ENCODE measurements at places on chromosomes 4 and X.

DNA sequence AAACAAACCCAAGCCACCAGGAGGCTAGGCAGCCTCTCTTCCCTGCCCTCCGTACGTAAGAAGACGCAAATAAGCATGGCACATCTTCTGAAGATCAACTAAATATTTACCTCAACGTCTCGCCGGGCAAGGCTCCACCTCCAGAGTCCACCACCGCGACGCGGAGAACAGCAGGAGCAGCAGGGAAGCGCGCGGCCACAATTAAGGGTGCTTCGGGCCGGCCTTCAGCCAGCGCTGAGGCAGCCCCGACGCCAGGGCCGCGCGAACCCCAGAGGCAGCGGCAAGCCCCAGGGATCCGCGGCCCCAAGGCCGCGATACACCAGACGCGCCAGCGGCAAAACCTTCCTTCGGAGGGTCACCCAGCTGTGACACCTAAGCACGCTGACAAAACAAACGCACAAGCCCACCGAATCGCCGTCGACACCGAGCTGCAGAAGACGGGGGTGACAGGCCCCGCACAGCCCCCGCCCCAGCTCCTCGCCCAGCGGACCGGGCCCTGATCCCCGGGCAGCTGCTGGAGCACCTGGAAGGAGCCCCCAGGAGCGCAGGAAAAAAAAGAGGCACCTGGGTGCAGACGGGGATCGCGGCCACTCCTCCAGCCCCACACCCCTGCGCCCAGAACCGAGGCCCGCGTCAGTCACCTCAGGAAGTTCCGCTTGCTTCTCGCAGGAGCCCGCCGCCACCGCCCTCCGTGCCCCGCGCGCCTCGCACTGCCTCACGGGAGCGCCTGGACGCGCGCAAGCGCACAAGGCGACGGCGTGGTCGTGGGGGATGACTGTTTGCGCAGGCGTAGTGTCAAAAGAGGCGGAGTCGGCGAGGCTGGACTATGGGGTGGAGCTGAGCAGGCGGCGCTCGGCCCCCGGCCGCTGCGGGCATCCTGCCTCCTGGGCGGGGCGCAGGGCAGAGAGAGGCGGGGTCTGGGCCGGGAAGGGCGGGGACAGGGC is at the start of the genes HAUS3 and POLN:
HAUS3 (minus strand) TSS at position 712 of the 944 bp plus-strand sequence. CDS start 1,175 bp downstream, outside the sequence.
POLN (minus strand) TSS at position 712 of the 944 bp plus-strand sequence. CDS start 12,890 bp downstream, outside the sequence.
- DNase-seq: peak; percentile 100

DNA sequence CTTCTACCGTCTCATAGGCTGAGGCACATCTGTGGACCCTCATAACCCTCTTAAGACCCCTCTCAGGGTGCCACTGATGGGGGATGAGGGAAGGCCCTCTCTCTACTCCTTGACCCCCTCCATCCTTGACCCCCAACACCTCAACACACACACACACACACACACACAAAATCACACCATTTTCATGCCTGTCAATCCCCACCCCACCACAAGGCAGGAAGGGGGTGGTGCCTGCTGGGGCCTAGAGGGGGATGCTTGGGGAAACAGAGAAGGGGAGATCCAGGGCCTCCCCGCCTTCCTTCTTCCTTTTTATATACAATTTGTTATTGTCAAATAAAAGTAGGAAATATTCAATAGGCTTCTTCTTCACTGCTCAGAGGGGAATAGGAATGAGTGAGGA is 1.2 kb upstream of the EBP start:
- DNase-seq: no peak

DNA sequence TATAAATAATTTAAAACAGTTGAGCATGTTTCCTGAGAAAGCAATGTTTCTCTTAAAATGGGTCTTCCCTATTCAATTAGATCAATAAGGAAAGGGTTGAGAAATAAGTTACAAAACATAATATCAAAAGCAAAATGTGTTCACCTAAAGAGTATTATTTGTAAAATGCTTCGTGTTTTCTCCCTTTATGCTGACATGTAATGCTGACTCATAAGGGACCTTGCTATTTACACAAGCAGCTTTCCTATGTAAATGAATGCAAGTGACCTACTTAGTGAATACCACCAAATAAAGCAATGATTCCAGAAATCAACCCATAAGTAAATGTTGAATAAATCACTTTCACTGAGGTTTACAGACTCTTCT is 91.5 kb downstream of the ELOVL6 start:
- DNase-seq: peak; percentile 13

- DNase-seq: no peak
These were observed 704.8 kb upstream of the TENM3 start for GRCh38 chr4:181538431-181538830.

- no peak for DNase-seq
These were observed 79.3 kb upstream of the BCOR start for GRCh38 chrX:40177117-40177430.

DNA sequence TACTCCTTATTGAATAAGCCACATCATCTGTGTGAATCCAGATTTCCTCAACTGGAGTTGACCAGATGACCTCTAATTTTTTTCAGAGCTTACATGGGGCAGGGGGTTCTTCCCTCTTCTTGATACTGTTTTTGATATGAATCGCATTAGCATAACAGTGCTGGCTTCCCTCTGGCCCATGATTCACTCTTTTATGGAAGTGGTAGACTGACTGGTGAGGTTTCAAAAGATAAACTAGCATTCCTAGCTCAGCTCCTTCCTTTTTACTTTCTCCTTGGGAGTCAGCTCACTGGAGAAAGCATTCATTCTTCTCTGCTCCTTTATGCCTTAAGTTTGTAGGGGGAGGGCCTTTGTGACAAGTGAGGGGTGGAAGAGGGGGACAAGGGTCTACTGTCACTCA is 161.0 kb upstream of the FGF13 start:
- DNase-seq: no peak

DNA sequence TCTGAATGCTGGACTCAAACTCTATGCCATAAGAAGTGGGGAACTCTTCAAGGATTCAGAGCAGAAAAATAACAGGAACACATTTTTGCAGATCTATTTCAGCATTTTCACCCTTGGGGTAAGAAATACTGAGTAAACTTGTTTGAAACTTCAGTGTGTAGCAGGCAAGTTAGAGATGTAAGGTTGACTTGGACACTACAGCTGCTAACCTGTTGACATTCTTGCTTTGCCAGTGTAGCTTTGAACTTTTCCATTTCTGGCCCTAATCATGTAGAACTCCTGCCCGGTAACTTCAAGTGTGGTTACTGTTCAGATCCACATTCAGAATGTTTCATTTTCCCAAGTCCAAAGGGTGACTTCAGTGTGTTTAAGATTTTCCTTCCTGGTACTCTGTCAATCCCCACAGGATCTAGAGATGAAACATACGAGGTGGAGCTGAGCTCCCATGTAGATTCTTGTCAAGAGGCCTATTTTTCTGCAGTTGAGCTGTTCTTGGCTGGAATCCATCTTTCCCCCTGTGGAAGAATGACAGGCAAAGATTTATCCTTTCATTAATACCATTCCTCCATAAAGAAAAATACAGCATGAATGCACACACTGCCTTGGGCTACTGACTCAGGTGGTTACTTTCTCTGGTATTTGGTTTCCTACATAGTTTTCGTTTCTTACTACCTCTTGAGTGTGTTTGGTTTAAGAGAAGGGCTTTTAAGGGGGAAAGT is 34.1 kb downstream of the FHDC1 start:
- no peak for DNase-seq

DNA sequence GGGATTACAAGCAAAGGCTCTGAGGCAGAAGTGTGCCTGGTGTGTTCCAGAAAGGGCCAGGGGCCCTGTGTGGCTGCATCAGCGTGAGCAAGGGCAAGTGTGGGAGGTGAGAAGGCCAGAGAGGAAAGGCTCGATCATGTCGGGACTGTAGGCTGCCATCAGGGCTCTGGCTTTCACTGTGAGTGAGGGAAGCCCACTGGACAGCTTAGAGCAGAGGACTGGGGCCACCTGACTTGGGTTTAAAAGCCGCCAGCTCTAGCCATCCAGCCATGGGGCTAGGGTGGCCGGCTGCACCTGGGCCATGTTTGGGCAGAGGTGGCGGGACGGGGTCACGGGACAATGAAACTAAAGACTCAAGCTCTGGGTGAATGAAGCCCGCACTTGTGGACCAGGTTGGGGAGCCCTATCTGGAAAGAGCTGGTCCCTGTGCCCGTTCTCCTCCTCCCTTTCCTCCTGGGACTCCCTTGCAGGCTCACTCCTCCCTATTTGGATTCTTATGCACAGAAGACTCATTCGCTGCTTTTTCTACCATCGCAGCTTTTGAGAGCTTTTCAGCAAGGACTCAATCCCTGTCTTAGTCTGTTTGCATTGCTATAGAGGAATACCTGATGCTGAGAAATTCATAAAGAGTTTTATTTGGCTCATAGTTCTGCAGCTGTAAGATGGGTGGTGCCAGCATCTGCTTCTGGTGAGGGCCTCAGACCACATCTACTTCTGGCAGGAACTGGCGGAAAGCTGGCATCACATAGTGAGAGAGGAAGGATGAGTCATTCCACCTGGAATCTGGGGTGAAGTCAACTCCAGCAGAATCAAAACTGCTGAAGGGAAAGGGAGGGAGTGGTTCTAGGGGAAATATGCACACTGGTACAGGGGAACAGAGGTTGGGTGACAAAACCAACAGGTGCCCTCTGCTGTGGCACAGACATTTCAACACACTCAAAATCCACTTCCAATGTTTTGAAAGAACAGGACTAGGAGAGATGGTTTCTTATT is 15.3 kb downstream of the CTAG1B start:
- peak; percentile 31 for DNase-seq

DNA sequence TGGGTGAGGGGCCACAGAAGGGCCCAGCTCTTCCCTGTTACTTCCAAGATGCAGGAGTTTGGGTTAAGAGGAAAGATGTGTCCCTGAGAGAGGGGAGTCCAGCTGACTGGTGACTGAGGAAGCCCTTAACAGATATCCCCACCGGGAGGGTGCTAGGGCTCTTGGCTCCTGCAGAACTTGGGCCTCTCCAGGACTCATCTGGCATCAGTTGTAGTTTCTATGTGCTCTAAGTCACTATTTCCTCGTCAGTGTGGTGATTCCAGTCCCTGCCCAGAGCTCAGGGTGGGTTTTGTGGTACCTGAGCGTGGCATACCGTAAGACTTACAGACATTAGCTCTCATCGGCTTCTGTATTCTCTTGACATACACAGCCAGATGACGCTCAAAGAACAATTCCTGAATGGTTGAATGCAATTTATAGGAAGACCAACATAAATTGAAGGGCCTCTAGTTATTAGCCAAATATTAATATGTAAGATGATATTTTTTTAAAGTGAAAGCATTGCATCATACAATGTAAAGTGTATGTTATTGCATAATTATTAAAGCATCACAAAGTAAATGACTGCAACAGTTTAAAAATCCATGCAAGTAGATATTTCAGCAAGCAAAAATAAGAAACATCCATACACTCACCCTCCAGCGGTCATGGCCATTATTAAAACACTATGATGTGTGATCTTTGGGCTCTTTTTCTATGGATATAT is 195.5 kb downstream of the PTTG2 start:
- no peak for DNase-seq

DNA sequence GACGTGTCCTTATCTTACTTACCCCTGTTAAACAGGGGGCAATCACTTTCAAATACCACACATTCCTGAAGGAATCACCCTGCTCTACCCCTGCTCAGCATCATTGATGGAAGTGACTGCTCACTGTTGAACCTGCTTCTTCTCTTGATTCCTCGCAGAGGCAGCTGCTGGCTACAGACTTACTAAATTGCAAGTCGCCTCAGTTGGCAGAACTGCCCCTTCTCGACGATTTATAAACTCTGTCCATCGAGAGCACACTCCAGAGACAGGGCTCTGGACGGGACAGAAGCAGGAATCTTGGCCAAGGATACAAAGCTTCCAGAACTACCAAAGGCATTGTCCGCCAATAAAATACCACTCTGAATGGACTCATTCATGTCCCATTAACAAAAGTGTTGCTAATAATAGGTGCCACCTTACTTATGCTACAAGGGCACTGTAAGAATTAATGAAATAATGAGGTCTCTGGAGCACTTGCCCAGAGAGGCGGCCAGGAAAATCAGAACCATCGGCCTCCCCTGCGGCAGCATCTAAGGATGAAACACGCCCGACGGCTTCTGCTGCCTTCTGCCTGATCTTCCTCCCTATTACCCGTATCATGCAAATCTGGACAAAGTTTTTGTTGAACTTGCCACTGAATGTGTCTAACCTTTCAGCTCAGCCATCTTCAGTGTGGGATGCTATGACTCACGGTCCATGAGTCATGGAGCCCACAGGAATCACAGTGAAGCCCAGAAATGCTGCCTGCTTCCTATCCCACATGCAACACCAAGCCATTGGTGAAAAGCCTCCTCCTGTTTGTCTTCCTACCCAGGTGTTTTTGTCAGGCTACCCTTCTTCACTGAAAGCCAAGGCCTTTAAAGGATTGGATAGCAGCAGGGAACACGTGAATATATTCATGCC is 164.9 kb downstream of the MAML3 start:
- DNase-seq: peak; percentile 84

- DNase-seq: no peak
These were observed 211.6 kb downstream of the RCHY1 start for GRCh38 chr4:75302648-75303047.

DNA sequence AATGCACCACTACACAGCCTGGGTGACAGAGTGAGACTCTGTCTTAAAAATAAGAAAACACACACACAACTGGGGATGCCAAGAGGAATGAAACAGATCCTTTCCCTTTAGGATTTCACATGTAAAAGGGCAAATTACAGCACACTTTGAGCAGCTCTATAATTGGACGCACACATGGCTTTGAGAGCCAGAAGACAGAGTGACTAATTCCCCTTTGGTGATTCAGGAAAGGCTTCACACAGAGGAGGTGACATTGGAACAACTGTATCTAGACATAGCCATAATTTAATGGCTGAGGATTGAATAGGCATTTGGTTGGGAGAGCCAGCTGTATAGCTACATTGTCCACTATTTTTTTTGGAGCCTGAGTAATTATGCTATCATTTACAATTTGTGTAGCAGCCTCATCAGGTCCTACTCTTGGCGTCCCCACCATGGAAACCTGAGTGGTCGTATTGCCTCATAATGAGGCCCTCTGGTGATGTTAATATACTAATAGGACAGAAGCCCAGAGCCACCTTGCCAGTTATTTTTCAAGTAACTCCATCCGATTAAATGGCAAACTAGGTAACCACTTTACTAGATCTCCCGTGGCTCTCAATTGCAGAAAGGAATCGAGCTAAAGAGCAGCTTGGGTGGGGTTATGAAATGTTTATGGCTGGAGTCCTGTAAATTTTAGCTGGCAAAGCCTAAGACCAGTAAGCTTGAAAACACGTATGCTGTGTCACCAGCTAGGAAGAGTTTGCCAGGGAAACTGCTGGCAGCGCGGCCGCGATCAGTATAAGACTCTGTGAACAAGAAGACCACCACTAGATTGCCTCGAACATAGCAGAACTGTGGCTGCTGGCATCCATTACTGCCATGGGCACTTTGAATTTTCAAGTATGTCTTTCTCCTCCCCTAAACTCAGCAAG is 8.5 kb upstream of the PPEF1 start:
- no peak for DNase-seq

GRCh38 chr4:16102356-16102755 is 18.5 kb upstream of the PROM1 start:
- no peak for DNase-seq

- DNase-seq: no peak
These were observed 49.8 kb downstream of the SMPX start for GRCh38 chrX:21708116-21708515.

DNA sequence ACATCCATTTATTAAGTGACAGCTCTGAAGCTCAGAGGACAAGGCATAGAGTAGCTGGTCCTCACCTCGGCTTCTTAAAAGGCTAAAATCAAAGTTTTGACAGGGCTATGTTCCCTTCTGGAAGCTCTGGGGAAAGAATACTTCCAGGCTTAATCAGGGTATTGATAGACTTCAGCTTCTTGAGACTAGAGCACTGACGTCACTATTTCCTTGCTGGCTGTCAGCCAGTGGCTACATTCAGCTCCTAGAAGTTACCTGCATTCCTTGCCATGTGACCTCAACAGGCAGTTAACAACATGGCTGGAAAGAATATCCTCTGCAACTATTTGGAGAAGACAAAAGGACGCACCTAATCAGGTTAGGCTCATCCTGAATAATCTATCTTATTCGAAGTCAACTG is 1144.8 kb downstream of the ADGRL3 start:
- no peak for DNase-seq
